Dorsolateral prefrontal cortex (tissue), 122 donors: ENCODE measurements at places on chromosomes 5 and 9.

DNA sequence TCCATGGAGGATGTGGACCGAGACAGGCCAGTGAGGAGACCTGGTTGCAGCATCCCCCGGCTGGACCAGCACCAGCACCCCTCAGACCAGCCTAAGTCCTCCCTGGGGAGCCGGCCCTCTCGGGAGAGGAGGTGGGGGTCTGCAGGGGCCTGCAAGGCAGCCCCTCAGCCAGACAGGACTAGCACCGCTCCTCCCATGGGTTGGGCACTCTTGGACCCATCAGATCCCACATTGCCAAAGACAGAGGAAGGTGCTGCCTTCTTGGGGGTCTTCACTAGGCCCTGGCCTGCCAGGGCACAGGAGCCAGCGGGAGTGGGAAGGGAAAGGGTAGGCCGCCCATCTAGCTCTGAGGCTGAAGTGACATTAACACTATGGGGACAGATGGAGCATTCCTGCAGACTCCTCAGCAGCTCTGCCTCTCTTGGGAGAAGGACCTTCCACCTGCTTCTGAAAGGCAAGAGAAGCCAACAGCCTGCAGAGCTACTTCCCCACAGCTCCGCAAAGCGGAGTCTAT is 6.8 kb downstream of the IL13 start:
- DNase-seq = no peak

GRCh38 chr9:135478191-135478590 is 1.4 kb upstream of the PPP1R26 start:
- DNase-seq = no peak

- no peak for DNase-seq
Observed at GRCh38 chr9:37508135-37508833, 22.5 kb downstream of the POLR1E start.

GRCh38 chr5:6714226-6715041 is 1.2 kb downstream of the TENT4A start:
- no peak for DNase-seq

GRCh38 chr5:30392897-30393296 is 800.6 kb upstream of the CDH6 start:
- DNase-seq = no peak

- DNase-seq = peak; percentile 6
Observed at GRCh38 chr9:134571326-134571931, 70.2 kb upstream of the COL5A1 start.

DNA sequence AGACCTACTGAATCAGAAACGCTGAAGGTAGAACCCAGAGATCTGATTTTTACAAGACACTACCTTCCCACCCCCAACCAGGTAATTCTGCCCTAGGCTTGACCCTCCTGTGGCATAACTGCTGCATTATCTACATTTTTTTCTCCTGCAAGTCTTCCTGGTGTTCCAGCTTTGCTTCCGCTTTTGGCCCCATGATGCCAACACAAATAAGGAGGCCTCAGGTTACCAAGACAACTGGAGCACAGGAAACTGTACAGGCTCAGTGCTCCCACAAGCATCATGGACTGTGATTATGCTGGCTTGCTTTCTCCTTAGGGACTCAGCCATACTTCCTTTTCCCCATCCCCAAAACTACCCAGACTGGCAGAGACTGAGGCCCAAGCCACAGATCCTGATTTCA is 6.6 kb upstream of the MSMP start:
- DNase-seq = no peak

DNA sequence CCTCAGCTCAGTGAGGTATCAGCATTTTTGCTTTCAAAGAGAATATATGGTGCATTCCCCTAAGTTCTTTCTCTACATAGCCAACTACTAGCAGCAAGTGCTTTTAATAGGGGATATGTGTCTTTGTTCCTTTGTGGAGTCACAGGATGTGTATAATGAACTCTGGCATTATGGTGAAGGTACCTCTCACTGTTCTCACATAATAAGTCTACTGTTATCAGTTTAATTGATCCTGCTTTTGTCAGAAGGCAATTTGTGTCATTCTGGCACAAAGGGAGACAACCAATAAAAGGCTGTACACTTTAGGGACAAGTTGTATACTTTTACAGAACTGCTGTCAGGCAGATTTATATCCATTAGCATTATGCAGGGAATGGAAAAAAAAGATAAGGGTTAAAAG is 531.4 kb upstream of the RIOK2 start:
- no peak for DNase-seq

DNA sequence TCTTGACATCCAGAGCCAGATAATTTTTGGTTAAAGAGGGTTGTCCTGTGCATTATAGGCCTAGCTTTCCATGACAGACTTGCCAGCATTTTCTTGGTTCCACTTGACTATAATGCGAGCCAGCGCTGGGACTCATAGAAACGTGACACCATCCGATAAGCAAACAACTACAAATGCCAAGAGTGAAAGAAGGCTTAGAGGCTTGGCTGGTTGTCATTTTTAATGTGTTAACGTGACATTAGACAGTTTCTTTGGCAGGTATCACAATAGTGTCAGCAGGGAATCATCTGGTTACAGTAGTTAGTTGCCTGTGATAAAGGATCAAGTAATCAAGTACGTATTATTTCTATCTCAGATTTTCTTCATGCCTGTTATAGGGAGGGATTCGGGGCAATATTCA is 20.0 kb upstream of the LIFR start:
- no peak for DNase-seq

- DNase-seq = no peak
Observed at GRCh38 chr5:144036476-144036875, 134.0 kb downstream of the YIPF5 start.

DNA sequence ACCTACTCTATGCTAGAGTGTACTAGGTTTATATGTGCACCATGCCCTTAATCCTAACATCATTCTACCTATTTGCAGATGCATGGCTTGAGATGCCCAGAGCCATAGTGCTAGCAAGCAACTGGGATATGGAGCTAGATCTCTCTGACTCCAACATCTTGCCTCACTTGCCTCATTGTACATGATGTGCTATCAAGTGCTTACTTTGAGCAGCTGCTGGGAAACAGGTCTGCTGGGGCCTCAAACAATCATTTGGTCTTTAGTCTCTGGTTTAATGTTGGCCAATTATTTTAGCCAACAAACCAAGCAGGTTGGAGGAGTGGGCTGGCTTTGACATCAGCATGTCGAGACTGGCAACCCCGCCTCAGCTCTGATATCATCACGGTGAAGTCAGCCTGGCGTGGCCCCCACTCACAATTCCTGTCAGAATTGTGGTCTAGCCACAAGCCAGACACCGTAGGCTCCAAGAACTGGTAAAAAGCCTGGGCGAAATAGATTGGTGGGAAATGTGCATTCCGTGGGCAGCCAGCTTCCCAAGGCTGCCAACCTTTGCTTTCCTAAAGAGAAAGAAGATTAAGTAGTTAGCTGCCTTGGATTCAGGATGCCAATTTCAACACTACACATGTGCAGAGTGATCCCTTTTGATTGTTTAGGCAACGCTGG is 21.1 kb upstream of the GAS1 start:
- no peak for DNase-seq

DNA sequence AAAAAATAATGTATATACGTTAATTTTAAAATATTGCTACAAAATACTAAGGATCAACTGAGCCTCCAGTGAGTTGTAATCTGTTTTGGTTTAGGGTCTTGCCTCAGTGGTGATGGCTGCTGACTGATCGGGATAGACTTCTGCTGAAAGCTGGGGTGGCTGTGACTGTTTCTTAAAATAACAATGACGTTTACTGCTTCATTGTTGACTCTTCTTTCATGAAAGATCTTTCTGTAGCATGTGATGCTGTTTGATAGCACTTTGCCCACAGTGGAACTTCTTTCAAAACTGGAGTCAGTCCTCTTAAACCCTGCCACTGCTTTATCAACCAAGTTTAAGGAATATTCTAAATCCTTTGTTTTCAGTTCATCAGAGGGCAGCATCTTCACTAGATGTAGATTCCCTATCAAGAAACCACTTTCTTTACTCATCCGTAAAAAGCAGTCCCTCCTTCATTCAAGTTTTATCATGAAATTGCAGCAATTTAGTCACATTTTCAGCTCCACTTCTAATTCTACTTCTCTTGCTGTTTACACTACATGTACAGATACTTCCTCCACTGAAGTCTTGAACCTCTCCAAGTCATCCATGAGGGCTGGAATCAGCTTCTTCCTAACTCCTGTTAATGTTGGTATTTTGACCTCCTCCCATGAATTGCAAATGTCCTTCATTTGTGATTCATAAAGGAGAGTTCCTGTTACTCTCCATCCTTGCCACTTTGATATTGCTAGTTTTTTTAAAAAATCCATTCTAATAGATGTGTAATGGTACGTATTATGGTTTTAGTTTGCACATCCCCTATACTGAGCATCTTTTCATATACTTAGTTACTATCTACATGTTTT is 41.5 kb upstream of the PTPDC1 start:
- no peak for DNase-seq

- DNase-seq = no peak
Observed at GRCh38 chr9:129869585-129870501, 34.6 kb downstream of the USP20 start.

GRCh38 chr5:65142511-65143011 is 339.2 kb downstream of the ADAMTS6 start:
- DNase-seq = no peak

DNA sequence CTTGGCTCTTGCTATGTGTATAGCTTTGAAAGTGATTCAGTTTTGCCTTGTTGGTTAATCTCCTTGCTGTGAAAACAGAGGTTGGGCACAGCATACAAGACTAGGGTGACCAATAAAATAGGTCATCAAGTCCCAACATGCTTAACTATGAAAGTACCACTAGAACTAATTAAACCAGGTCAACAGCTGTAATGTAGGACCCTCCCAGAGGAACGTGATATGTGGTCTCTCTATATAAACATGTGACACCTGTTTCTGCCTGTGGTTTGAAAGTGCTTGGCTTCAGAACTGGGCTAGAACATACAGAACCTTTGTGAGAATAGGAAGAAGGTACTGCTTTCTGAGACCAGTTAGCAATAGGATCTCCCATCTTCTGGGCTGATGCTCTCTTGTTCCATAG is 297.1 kb downstream of the FBXL7 start:
- DNase-seq = no peak

- no peak for DNase-seq
Observed at GRCh38 chr9:116312221-116312620, 158.6 kb downstream of the PAPPA start.

DNA sequence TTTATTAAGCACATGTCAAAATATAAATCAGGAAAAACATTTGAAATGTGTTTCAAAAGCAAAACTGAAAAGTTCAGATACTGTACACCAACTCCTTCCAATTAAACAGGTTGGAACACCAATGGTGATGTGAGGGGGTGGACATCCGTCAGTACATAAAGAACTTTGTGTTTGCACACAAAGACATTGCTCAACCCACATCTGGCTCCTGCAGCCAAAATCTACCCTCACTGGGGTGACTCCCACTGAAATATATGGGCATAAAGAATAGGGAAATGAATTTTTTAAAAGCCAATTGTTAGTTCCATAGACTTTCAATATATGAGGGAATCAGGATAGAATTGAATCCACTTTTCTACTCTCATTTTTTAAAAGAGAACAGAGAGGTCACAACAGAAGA is 63.9 kb downstream of the MEGF9 start:
- no peak for DNase-seq

DNA sequence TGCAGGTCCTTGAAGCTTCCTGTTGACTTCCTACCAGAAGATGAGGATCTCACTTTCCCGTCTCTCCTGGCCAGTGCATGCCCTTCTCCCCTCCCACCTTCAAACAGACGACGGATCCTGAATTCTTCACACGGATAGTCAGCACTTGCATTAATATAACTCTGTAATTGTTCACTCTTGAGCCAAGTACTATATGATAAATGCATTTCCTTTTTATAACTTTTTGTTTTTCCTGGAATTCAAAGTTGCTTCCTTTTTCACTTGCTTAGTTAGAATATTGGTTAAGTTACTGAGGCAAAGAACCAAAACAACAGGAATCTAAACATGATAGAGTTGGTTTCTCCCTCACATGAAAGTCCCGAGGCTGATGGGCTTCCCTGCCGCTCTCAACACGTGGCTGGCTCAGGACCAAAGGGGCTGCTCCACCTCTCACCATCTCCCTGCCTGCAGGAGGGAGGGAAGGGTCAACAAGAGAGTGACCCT is 20.2 kb upstream of the EGFL7 start:
- no peak for DNase-seq

DNA sequence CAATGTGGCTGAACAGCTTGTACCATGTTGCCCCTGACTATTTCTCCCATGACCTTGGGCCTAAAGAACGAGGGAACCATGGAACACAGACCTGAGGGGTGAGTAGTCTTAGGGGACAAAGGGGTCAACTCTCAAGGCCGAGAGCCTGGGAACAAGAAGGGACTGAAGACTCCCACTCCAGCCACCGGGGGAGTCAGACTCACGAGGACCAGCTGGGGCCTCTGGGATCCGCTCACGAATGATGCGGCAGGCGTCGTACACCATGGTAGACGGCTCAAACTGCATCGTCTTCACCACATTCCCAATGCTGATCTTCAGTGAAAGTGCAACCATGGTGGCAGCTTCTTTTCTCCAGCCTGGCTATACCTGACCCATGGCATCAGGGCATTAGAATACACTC is 6.6 kb downstream of the TLN1 start:
- DNase-seq = no peak

- no peak for DNase-seq
Observed at GRCh38 chr9:84709056-84709455, 39.5 kb downstream of the NTRK2 start.

GRCh38 chr5:179916523-179916922 is 8.8 kb upstream of the TBC1D9B start:
- no peak for DNase-seq

DNA sequence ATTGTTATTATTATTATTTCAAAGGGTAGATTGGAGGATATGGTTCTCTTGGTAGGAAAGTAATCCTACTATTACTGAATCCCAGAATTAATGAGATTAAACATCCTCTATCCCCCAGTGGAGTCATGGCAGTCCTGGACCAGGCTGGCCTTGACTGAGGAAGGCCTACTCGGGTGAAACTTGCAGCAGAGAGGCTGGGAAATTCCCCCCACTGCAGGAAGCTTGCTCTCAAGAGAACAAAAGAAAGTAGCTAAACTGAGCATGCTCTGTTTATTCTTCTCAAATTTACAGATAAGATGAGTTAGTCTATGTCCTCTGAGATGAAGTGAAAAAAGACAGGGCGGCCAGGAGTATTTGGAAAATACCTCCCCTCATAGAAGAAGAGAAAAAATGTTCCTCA is 233.9 kb upstream of the RPS23 start:
- no peak for DNase-seq

GRCh38 chr5:115440782-115441451 is 103.7 kb downstream of the FEM1C start:
- DNase-seq = no peak

DNA sequence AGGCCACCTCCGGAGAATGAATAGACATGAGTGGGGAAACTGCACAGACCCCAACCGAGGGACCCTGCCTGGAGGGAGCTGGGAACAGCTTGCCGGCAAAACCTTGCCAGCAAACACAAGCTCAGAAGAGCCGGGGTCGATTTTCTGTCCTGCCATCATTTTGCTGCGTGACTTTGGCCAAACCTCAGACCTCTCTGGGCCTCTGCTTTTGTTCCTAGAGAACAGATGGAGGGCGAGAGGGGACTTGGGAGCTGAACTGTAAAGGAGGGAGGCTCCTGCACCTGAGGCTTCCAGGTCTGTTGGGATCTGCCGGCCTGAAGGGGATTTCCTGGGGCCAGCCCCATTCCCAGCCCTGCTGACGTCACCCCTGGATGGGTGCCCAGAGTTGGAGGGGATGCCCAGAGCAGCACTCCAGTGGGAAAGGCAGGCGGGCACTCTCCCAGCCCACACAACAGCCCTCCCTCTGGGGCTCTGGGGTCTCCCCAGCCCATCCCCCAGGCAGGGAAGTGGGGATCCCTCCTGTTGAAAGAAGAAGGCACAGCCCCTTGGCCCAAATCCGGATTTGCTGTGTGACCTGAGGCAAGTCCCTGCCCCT is 40.4 kb upstream of the SYNPO start:
- no peak for DNase-seq
